EL (cell line): ENCODE measurements at places on chromosomes 7 and 10.

GRCh38 chr7:140923358-140924006, 1.2 kb downstream of the BRAF start:
- DNase-seq: peak; percentile 20

DNA sequence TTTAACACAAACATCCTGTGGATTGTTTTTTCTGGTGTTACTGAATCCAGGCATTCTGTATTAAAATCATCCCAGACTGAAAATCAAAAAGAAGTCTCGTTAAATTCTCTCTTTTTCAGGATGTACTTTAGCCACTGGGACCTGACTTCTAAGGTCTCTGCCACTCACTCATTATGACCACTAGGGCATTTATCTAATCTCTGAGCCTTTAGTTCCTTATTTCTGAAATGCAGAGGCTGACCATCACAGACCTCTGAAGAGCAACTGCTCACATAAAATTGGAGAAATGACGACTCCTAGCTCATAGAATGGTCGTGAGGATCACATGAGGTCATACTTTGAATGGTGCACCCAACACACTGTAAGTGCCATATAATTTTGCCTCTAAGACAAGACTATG, 63.2 kb downstream of the KCNMA1 start:
- DNase-seq: no peak

DNA sequence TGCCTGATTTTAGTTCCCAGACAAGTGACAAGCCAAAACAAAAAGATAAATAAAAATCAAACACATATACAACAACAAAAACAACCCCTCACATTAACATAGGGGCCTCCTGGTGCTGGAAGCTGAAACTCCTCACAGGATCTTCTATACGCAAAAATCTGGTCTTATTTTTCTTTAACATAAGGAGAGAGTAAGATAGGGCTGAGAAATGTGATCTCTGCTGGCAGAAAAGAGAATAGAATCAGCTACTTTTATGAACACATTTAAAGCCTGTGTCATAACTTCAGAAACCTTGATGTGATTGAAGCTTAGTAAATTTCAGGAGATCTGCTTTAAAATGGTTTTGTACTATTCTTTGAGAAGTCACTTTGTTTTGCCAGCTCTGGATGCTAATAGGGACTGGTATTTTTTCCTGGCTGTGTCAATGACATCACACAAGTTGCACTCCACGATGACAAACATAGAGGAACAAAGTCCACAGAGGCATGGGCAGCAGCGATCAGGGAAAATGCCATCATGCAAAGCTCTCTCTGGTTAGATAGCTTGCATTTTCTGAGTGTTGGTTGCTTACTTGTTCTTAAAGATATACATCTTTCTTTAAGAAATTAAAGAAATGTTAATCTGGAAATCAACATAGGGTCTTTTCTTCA, 176.6 kb upstream of the SP4 start:
- no peak for DNase-seq

- peak; percentile 72 for DNase-seq
Observed at GRCh38 chr10:96765406-96766240, 45.3 kb upstream of the PIK3AP1 start.

- DNase-seq: no peak
Observed at GRCh38 chr10:70539471-70539870, 60.9 kb downstream of the PALD1 start.

DNA sequence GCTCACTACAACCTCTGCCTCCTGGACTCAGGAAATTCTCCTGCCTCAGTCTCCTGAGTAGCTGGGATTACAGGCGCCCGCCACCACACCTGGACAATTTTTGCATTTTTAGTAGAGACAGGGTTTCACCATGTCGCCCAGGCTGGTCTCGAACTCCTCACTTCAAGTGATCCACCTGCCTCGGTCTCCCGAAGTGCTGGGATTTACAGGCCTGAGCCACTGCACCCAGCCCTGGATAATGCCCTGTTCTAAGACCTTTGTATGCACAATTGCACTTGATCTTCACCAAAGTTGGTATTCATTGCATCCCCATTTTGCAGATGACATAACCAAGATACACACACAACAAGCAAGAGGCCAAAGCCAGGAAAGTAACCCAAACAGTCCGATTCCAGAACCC, 97.7 kb upstream of the CARD11 start:
- no peak for DNase-seq
